HEK293T (cell line): ENCODE measurements at places on chromosomes 3 and 15.
A peak's percentile ranks its signal among the peaks of the same experiment; 100 is the strongest.

- DNase-seq = peak; percentile 79
Observed at GRCh38 chr15:90648137-90649070, 68.7 kb upstream of the BLM start.

DNA sequence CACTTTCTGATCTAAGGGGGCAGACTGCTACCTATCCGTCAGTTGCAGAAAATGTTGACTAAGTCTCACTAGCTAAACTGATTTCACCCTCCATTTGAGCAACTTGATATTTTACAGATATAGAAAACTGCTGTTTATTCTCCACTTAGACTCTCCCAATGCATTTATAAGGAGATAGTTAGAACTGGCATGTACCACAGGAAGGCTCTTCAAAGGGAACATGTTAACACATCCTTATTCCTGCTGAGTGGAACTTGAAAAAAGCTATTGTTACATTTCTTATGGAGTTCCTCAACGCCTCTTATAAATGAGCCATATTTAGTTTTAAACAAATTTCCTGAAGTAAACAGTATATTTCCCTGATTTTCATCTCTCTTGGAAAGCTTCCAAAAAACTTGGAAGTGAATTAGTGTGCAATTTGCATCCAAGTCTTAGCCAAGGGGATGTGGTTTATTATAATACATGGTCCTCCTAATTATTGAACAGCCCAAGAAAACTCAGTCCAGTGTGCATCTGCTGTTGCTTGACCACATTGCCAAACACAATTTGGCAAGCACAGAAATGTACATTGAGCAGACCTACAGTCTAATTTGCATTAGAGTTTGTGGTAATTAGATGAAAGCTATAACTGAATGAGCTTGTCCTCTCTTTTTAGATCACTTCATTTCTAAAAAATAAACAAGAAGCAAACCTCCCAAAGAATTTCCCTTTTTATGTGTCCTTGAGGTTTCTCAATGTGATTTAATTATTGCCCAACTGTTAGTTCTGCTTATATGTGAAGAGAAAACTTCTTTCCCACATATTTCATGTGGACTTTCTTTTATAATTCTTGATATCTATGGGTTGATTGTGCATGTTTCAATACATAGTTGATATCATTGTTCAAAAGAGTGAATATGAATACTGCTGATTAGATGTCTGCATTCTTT, 72.6 kb upstream of the DPH6 start:
- DNase-seq = no peak

DNA sequence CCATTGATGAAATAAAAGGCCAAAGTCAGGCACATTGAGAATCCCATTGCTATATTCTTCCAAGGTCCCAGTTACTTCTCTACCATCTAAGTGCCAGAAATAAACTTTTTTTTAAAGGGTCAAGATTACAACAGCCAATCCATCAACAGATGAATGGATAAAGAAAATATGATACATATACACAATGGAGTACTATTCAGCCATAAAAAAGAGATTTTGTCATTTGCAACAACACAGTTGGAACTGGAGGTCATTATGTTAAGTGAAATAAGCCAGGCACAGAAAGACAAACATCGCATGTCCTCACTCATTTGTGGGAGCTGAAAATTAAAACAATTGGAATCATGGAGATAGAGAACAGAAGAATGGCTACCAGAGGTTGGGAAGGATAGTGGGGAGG, 25.5 kb downstream of the ULK4 start:
- DNase-seq = no peak

DNA sequence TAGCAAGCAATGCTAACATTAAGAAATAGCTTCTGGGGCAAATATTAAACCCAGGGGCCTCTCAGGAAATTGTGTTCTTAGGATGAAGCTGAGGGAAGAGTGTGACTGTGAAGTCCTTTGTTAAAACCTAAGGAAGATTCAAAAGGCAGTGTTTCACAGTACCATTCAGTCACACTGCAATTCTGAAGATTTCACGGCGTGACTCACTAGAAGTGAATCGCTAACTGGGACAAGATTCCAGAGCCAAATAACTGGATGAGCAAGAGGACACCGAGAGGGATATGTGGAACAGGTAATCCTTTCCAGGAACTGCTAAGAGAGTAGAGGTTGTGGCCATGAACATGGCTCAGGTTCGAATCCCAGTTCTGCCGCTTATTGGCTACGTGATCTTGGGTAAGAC, 61.8 kb upstream of the SMAD3 start:
- DNase-seq = no peak

DNA sequence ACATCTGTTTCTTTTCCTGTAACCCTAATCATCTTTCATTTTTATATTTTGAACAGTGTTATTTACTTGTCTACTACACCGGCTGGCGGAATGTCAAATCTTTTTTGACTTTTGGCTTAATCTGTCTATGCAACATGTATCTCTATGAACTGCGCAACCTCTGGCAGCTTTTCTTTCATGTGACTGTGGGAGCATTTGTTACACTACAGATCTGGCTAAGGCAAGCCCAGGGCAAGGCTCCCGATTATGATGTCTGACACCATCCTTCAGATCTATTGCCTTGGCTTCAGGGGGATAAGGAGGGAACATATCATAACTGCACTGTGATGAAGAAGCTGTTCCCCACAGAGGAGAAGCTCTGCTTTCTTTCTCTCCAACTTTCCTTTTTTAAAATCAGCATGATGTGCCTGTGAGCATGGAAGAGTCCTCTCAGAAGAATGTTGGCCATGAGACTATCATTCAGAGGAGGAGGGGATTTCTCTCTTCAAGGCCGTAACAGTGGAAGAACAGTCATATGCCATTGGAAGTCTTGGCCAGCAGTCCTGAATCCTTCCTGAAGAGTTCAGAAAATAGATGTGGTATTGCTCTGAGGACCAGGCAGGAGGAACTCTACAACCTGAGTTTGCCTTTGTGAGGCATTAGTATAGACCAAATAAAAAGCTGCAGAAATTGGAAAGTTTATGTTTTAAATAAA, 69.9 kb downstream of the SEC22A start:
- DNase-seq = no peak

DNA sequence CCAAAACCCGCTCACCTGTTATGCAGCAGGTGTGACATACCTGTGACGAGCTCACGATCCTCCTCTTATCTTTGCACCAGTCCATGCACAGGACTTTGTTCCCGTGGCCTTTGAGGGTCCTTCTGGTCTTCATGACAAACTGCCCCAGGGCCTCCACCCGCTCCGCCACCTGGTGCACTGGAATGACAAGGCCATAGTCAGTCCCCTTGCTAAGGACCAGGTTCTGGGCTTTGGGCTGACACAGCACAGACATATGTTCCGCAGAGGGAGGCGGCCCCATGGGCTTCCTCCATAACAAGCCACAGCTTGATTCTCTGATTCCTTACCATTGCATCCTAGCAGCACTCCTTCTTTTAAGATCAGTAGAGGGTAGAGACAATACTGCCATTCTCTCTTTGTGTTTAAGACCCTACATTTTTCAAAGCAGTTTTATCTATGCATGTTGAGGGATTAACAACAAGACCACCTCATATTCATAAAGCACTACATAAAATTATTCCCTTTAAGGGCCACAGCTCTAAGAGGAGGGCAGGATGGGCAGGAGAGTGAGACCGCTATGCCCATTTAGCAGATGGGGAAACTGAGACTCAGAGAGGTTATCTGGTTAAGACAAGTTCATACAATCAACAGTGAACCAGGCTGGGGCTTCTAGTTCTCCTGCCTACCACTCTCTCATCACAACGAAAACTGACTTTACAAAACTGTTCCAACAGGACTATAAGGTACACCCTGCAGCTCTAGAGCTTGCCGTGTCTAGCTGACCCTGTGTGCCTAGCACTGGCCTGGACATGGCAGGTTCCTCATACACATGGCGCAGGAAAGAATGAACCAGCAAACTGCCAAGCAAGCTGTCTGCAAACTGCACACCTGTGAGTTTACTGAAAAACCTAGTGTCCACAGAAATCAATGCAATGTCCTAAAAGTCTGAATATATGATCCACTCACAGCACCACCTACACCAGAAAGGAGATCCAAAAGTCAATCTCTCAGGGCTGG, 37.0 kb downstream of the GNB5 start:
- DNase-seq = no peak

DNA sequence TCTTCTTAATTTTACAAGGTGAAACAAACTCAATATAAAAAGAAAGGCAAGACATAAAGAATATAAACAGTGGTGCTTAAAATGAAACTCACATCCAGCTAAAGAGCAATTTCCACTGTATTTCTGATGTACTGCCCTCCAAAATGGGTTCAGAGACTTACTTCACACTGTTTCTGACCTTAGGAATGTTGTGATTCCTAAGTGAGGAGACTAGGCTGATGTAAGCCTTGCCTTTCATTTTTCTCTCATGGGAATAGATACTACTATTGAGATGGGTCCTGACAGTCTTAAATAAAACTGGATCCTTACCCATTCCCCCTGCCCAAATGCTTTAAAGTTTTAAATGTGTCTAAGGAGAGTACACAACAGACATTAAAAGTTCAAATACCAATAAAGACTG, 86.9 kb downstream of the CBLB start:
- DNase-seq = no peak
